ENCODE measurements at places on chromosomes 12 and 14. TPM values are rescaled to one million over a fixed set of nuclear protein-coding genes. Genes with fewer than 3 reads are reported as not detected.

GRCh38 chr12:68530299-68530698 lies 80.4 kb upstream of the RAP1B start:
- H3K4me1 ChIP-seq: peaks cover 29% of the 10 kb centered on the region
- DNase-seq: no peak
- H3K4me3 ChIP-seq: no peak overlapping the region
- H3K27ac ChIP-seq: no peak overlapping the region

DNA sequence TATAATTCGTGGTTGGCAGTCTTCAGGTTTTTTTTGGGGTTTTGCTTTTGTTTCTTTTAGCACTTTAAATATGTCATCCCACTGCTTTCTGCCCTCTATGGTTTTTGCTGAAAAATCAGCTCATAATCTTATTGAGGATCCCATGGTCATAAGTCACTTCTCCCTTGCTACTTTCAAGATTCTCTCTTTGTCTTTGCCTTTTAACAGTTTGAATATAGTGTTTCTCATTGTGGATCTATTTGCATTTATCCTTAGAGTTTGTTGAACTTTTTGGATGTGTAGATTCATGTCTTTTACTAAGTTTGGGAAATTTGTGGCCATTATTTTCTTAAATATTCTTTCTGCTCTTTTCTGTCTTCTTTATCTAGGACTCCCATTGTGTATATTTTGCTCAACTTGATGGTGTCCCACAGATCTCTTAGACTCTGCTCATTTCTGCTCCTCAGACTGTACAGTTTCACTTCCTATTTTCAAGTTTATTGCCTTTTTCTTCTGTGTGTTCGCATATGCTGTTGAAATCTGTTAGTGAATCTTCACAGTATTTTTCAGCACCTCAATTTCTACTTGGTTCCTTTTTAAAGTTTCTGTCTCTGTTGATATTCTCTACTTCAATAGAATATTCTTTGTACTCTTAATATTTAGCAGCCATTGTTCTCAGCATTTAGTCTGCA lies 70.8 kb downstream of the WNK1 start:
- no peaks in the 10 kb centered on the region for H3K27me3 ChIP-seq
- H3K4me1 ChIP-seq: no peaks in the 10 kb centered on the region
- no peaks in the 10 kb centered on the region for H3K36me3 ChIP-seq
- H3K27ac ChIP-seq: no peak overlapping the region
- DNase-seq: no peak
- no peak overlapping the region for H3K4me3 ChIP-seq

DNA sequence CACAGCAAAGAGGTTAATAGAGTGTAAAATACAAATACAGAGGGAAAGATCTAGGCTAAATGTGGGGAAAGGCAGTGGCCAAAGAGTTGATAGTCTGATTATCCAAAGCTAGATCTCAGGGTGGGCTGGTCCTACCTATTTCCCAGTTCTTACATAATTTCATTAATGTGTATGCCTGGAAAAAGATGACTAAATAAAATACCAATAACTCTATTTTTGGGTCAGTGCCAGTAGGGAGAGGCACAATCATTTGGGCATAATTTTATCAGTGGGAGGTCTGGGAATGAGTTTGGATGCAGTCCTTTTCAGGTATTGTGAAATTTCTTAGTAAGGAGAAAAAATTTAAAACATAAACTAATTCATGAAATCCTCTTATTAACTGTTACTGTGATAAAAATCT lies 30.6 kb upstream of the CLEC14A start:
- H3K36me3 ChIP-seq: no peaks in the 10 kb centered on the region
- no peak for DNase-seq
- no peak overlapping the region for H3K4me3 ChIP-seq
- no peak overlapping the region for H3K27ac ChIP-seq

GRCh38 chr12:130838284-130838950 lies 633 bp downstream of the STX2 start:
- H3K4me3 ChIP-seq: peak overlapping the region; percentile 95
- H3K36me3 ChIP-seq: no peaks in the 10 kb centered on the region
- H3K27ac ChIP-seq: peak overlapping the region; percentile 81
- peaks cover 17% of the 10 kb centered on the region for H3K4me1 ChIP-seq
- H3K27me3 ChIP-seq: no peaks in the 10 kb centered on the region
- DNase-seq: peak; percentile 53

DNA sequence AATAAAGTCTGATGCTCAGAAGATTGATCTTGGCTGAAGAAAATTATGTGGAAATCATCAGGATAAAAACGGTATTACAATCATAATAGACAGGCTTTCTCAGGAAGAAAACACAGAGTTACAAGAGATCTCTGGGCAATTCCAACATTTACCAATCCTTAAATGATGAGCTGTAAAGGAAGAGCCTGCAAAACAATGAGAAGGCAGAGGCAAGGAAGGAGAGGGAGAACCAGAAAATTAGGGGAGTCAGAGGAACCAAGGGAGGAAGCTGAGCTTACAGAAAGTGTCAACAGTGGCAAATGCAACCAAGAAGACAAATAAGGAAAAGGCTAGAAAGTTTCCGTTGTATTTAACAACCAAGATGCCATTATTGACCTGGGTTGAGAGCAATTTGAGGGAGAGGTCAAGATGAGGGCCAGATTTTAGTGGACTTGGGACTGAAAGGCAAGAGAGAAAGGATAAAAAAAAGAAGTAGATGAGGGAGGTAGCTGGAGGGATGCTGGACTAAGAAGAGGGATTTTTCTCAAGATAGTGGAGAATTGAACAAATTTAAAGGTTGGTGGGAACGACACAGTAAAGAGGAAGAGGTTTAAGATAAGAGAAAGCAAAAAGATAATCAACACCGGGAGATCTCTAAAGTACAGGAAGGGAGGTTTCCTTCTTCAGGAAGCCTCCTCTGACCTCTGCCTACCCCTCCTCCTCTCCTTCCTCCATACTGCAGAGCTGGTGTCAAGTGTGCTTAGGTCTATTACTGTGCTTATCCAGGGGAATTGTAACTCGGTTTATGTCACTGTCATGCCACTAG lies 116.9 kb downstream of the DUSP6 start:
- no peak for DNase-seq
- H3K4me1 ChIP-seq: no peaks in the 10 kb centered on the region
- no peak overlapping the region for H3K4me3 ChIP-seq
- no peaks in the 10 kb centered on the region for H3K27me3 ChIP-seq
- H3K36me3 ChIP-seq: no peaks in the 10 kb centered on the region

DNA sequence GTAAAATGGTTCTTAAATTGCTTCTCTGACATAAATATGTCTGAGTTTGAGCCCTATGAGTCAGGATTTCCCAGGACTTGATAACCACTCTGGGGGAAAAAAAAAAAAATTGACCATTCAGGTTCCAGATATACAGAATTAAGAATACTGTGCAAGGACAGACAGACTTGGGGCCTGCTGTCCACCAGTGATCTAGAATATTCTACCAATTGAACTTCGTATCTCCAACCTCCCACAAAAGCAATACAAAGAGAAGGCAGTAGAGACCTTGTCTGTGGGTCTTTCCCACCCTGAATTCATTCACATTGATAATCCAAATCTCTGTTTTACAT lies 4.1 kb downstream of the SINHCAF start:
- peaks cover 10% of the 10 kb centered on the region for H3K4me1 ChIP-seq
- no peak for DNase-seq
- H3K27me3 ChIP-seq: no peaks in the 10 kb centered on the region
- H3K4me3 ChIP-seq: no peak overlapping the region

DNA sequence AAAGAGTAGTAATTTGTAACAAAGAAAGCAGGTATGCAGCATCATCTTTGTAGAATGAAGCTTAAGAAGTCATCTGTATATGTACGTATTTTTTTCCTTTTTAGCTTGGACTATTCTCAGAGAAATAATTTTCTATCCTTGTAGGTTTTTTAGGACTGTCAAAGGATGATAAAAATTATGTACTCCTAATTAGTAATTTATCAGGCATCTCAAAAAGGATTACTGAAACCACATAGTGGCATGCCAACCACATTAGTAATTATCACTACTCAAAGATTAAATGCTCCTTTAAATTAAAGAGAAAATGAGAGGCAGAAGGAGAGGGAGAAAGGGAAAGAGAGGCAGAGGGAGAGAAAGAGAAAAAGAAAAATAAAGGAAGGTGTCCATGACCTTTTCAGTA lies 17.3 kb downstream of the TTC8 start:
- peaks cover 4% of the 10 kb centered on the region for H3K36me3 ChIP-seq
- no peak overlapping the region for H3K27ac ChIP-seq
- no peaks in the 10 kb centered on the region for H3K4me1 ChIP-seq
- no peak overlapping the region for H3K4me3 ChIP-seq

GRCh38 chr14:89037065-89037464 lies 212.6 kb downstream of the TTC8 start:
- H3K27me3 ChIP-seq: no peaks in the 10 kb centered on the region
- no peak overlapping the region for H3K4me3 ChIP-seq
- DNase-seq: no peak
- no peaks in the 10 kb centered on the region for H3K36me3 ChIP-seq
- H3K4me1 ChIP-seq: no peaks in the 10 kb centered on the region

- peaks cover 9% of the 10 kb centered on the region for H3K27me3 ChIP-seq
- no peaks in the 10 kb centered on the region for H3K4me1 ChIP-seq
- no peaks in the 10 kb centered on the region for H3K36me3 ChIP-seq
- no peak for DNase-seq
Observed at GRCh38 chr12:10529603-10530002, 23.9 kb downstream of the EIF2S3B start.

DNA sequence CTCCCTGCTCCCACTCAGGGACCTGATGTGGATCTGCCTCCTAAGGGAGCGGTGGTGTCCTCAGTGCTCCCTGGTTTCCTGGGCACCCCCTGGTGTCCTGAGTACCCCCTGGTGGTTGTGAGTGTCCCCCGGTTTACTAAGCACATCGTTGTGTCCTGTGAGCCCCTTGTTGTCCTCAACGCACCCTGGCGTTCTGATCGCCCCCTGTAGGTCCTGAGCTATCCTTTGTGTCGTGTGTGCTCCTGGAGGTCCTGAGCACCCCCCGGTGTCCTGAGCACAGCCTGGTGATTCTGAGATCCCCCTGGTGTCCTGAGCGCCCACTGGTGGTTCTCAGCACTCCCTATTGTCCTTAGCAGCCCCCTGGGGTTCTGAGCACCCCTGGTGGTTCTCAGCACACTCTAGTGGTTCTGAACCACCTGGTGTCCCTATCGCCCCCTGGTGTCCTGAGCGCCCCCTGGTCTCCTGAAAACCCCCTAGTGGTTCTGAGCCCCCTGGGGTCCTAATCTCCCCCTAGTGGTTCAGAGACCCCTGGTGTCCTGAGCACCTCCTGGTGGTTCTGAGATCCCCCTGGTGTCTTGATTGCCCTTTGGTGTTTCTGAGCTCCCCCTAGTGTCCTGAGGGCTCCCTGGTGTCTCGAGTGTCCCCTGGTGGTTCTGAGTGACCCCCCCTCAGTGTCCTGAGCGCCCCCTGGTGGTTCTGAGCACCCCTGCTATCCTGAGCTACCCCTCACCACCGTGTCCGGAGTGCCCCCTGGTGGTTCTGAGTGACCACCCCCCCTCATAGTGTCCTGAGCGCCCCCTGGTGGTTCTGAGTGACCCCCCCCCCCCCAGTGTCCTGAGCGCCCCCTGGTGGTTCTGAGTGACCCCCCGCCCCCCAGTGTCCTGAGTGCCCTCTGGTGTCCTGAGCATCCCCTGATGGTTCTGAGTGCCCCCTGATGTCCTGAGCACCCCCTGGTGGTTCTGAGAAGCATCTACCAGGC lies 615.1 kb downstream of the TMEM121 start:
- no peak overlapping the region for H3K27ac ChIP-seq
- DNase-seq: no peak
- H3K4me3 ChIP-seq: no peak overlapping the region
- H3K36me3 ChIP-seq: no peaks in the 10 kb centered on the region

DNA sequence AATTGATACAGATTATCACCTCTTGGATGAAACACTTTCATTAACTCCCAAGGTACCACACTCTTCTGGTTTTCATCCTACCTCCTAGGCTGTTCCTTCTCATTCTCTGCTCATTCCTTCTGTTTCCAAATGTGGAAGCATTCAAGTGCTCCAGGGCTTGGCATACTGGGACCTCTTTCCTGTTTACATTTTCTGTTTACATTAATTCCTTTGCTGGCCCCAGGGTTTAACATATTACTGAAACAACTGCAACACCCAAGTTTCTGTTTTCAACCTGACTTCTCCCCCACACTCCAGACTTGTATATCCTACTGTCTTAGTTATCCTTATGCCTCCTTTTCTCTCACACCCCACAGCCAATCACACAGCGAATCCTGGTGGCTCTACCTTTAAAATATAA lies 386.3 kb upstream of the GARIN6 start:
- no peak overlapping the region for H3K4me3 ChIP-seq
- H3K4me1 ChIP-seq: no peaks in the 10 kb centered on the region
- no peaks in the 10 kb centered on the region for H3K27me3 ChIP-seq
- DNase-seq: no peak

DNA sequence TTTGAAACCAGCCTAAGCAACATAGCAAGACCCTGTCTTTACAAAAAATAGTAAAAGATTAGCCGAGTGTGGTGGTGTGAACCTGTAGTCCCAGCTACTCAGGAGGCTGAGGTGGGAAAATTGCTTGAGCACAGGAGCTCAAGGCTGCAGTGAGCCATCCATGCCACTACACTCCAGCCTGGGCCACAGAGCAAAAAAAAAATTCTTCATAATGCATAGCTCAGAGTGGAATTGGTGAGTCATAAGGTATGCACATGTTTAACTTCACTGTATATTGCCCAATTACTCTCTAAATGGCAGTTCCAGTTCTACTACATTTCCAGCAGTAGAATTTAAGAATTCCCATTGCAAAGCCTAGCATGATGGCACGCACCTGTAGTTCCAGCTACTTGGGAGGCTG lies 26.8 kb upstream of the CLIP1 start:
- no peaks in the 10 kb centered on the region for H3K4me1 ChIP-seq
- no peak for DNase-seq
- H3K36me3 ChIP-seq: no peaks in the 10 kb centered on the region

GRCh38 chr12:112985642-112986290 lies 7.4 kb downstream of the OAS2 start:
- peaks cover 2% of the 10 kb centered on the region for H3K36me3 ChIP-seq
- H3K27ac ChIP-seq: no peak overlapping the region
- no peak for DNase-seq
- H3K27me3 ChIP-seq: no peaks in the 10 kb centered on the region
- no peak overlapping the region for H3K4me3 ChIP-seq
- H3K4me1 ChIP-seq: no peaks in the 10 kb centered on the region

DNA sequence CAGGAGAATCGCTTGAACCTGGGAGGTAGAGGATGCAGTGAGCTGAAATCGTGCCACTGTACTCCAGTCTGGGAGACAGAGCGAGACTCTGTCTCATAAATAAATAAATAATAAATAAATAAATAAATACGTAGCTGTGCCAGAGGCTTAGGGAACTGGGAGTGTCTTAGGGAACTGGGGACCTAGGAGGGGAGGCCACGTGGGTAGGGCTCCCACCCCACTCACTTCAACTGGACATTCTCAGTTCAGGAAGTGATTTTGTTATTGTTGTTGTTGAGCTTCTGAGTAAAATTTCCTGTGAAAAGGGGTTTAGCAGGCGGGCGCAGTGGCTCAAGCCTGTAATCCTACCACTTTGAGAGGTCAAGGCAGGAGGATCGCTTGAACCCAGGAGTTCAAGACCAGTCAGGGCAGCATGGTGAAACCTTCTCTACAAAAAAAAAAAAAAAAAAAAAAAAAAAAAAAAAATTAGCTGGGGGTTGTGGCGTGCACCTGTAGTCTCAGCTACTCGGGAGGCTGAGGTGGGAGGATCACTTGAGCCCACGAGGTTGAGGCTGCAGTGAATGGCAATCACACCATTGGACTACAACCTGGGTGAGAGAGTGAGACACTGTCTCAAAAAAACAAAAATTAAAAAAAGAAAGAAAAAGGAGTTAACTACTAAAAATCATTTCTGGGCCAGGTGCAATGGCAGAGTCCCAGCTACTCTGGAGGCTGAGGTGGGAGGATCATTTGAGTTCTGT lies 19.0 kb upstream of the ANKRD9 start:
- no peak overlapping the region for H3K27ac ChIP-seq

RFX4 gene
- not detected for polyA plus RNA-seq

PTPN11 gene
- polyA plus RNA-seq: 38.5 TPM

TAS2R43 gene
- polyA plus RNA-seq: not detected

KCNK10 gene
- polyA plus RNA-seq: not detected

GALNT8 gene
- not detected for polyA plus RNA-seq

DAO gene
- 51.4 TPM for polyA plus RNA-seq

Data from liver (tissue), 10 donors.